ENCODE measurements at places on chromosomes 16 and 17.
A peak's percentile ranks its signal among the peaks of the same experiment; 100 is the strongest.

- no peak for DNase-seq
Measured at GRCh38 chr16:47872225-47872624, 283.6 kb downstream of the ABCC12 start.

- no peak for DNase-seq
Measured at GRCh38 chr17:65404761-65405160, 156.7 kb downstream of the AXIN2 start.

GRCh38 chr16:57226701-57227621 is 18.1 kb upstream of the ARL2BP start:
- no peak for DNase-seq

- no peak for DNase-seq
Measured at GRCh38 chr16:17372386-17372785, 98.4 kb downstream of the XYLT1 start.

GRCh38 chr17:34401165-34401564 is 38.1 kb upstream of the CCL1 start:
- DNase-seq: no peak

DNA sequence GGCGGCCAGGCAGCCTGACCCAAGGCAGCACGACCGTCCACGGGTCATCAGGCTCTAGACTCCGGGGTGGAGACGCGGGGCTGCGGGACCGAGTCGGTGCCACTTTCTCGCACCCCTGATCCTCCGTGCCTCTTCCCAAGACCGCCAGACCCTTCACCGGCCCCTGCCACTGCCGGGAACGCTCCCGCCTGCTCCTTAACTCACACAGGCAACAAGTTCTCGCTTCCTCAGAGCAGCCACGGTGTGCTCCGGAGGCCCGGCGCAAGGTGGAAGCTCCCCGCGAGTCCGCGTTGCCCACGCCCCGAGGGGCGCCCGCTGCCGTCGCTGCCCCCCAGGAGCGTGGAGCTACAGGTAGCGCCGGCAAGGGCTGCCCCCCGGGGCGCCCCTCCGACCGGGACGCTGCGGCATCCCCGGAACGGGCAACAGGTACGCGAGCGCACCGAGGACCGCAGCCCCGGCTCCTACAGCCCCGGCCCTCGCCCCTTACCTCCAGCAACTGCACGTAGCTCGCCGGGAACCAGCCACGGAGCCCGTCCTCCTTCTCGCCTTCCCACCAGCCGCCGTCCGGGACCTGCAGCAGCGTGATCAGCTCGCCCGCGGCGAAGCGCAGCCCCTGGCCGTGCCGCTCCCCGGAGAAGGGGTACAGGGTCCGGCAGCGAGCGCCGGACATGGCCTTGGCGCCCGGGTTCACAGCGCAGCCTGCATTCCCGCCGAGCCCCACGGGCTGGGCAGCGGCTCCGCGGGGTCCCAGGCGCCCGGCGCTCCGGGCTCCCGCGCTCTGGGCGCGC is 491 bp downstream of the GAS7 start:
- DNase-seq: no peak

DNA sequence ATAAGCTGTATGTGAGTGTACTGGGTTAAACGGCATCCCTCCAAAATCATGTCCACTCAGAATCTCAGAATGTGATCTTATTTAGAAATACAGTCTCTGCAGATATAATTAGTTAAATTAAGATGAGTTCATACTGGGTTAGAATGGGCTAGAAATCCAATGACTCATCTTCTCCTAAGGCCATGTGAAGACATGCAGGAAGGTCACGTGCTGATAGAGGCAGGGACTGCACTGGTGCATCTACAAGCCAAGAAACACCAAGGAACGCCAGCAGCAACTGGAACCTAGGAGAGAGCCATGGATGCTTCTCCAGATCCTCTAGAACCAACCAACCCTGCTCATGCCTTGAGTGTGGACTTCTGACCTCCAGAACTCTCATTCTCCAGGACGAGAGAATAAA is 241.0 kb downstream of the XYLT1 start:
- no peak for DNase-seq

DNA sequence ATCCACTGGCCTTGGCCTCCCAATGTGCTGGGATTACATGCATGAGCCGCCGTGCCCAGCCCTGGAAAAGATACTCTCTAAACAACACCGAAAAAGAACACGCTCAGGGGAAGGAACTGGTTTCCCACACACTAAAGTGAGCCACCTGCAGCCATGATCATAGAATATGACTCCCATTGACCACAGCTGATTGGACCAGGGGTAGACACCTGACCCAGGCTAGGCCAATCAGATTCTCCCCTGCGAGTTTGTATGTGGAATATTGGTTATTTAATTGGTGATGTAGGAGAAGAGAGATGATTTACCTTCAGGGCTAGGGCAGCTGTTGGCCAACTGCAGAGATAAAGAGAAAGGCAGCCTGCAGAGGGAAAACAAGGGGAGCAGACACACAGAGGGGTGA is 9.0 kb upstream of the GGA2 start:
- no peak for DNase-seq

DNA sequence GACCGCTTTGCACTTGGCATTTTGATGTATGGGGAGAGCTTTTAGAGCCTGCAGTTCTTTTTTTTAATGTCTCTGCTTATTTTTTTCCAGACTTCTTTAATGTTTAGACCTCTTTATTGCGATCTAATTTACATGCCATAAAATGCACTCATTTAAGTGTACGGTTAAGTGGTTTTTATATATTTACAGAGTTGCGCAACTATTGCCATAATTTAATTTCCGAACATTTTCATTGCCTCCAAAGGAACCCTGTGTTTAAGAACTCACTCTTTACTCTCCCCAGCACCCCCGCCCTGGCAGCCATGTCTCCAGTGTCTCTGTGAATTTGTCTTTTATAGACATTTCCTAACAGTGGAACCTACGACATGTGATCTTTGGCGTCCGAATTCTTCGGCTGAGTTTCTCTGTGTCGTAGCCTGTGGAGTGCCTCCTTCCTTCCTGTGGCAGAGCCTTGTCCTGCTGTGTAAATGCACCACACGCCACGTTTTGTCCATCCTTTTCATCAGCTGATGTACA is 24.0 kb downstream of the ZNF750 start:
- DNase-seq: no peak

DNA sequence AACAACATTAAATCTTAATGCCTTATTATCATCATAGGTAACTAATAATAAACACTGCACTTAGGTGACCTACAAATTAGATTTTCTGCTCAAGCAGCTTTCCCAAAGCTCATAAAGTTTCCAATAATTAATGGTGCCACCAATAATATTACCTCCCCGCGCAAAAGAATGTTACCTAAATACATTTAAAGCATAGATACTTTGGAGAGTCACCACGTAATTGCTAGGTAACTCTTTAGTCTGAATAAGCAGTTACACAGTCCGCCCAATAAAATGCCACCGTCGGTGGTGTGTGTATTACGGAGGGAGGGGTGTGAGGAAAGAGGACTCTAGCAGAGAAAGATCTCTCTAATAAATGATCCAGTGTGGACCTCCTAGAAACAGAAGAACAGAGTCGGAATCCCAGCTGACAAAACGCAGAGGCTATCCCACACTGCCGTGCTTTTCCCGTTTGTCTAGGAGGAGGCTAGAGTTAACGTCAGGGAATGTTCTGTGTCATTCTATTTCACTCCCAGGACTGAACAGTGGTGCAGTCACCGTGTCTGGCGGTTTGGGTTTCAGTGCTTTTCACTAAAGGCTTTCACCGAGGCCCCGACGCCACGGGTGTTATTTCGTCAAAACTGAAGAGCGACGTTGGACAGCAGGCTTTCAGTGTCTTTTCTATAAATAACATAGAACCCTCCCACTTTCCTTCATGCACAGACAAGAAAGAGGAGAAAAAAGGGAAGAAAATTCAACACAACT is 630 bp downstream of the RNFT1 start:
- peak; percentile 24 for DNase-seq

DNA sequence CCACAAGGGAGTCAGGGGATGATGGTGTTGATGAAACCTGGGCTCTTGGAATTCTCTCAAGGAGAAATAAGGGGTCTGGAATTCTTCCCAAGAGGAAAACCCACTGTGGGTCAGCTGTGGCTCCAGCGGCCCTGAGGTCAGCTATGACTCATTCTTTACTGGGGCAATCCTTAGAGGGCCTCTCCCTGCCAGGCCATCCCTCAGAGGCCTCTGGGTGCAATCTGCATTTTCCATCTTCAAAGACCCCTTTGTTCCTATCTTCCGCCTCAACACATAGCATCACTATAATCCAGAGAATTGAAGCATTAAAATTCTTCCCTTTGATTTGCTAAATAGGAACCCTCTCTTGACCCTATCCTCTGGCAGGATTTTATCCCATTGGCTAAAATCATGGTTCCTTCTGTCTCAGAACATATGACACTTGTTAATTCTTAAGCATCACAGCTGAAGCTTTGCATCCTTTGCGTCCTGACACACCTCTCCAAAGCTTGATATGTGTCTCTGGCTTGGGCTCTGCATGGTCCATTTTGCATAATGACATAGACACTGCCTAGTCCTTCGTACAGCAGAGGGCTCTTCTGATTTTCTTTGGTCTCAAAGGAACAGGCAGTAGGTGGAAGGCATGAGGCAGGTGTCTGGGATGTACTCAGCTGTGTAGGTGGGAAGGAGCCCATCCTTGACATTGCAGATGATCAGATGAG is 4.4 kb upstream of the KRT37 start:
- no peak for DNase-seq

DNA sequence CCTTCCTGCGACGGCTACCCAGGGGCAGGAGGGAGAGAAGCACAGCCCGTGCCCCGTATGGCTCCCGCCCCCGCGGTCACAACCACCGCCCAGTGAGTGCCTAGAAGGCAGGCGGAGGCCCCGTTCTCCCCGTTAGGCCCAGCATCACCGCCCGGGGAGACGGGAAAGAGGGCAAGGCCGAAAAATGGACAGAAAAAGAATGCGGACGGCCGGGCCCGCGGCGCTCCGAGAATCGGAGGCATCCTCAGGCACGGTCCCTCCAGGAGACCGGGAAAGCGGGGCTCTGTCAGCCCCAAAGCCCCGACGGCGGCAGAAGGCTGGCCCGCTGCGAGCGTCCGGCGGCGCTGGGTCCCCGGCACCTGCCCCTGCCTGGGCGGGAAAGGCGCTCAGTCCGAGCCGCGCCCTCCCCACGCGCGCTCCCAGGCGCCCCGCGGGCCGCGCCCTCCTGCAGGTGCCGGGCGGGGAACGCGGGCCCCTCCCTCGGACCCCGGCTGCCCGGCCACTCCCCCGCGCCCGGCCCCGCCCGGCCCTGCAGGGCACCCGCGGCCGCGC is 407 bp downstream of the MCRIP1 start:
- peak; percentile 81 for DNase-seq

DNA sequence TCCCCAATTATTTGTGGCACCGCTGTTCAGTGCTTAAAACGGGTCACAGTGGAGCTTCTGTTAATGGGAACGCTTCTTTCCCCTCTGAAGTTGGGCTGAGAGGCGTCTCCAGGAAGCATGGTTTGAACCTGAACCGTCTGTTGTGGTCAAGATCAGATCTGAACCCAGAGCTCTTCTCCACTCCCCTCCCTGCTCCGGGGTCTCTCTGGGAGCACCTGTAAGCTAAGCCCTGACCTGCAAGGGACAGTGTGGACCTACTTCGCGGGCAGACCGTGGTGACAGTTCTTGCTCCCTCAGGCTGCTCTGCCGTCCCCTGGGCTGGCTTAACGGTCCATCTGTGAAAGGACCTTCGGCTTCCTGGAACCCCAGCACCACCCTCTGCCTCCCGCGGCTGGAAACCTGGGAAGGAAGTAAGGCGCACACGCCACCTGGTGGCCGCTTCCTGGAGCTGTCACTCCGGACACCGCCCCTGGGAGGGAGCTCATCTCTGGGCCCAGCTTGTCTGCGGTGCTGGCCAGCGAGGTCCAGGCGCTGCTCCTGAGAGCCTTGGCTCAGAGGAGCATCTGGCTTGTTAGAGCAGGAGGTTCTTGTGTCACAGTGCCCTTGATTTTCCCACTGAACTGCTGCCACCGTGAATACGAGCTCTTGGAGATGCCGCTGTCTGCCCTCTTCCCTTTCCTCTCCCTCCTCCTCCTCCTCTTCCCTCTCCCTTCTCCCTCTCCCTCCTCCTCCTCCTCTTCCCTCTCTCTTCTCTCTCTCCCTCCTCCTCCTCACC is 518.5 kb upstream of the EEF2KMT start:
- peak; percentile 0 for DNase-seq

DNA sequence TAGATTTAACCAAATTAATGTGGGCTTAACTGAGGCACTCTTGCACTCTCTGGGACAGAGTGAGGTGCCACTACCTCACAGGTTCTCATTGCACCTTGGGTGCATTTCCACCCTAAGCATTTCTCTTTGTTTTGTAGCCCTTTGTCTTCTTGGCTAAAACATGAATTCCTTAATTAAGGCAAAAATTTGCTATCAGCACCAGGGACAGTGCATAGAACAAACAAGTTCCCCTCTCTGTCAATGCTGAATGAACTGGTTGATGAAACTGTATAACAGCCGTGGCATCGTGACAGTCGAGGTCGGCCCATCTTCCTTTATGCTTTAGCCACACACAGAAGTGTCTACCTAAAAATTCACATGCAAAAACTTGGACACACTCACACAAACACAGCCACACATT is 74.8 kb downstream of the HS3ST2 start:
- no peak for DNase-seq

Measured in NCI-H1048 (cell line).